ENCODE measurements at places on chromosomes 2 and 18.
A peak's percentile ranks its signal among the peaks of the same experiment; 100 is the strongest.

DNA sequence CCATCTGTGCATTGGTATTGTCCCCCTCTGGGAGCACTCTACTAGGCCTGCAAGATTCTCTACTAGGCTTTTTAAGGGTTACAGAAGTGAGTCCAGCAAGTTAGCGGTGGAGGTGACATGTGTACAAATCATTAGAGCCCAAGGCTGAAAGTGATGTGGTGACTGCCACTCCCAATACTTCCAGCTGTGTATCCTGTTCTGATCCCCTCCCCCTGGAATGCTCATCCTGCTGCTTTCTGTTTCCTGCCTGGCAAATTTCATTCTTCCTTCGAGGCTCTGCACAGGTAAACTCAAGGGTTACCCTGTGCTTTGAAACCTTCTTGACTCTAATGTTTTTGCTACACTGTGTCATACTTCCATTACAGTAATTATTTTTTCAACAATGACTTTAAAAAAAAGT lies 258.5 kb upstream of the REV1 start:
- no peak for DNase-seq

- DNase-seq, result no peak
These were observed 35.4 kb upstream of the DYNC1I2 start for GRCh38 chr2:171651667-171652415.

DNA sequence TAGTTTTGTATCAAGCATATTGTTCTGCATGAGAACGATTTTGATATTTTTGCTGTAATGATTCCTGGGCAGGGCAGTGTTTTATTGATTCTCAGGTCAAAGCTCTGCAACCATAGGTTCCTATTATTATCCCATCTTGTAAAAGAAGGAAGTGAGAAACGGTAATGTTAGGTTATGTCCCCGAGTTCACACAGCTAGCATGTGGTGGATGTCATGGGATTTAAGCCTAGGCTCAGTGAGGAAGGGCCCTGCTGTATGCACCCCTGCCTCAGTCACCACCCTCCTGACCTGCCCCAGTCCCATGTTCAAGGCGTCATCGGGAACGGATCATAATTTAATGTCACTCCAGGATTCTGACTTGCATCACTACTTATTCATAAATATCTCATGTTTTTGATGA lies 10.7 kb downstream of the ACP1 start:
- DNase-seq, result no peak

DNA sequence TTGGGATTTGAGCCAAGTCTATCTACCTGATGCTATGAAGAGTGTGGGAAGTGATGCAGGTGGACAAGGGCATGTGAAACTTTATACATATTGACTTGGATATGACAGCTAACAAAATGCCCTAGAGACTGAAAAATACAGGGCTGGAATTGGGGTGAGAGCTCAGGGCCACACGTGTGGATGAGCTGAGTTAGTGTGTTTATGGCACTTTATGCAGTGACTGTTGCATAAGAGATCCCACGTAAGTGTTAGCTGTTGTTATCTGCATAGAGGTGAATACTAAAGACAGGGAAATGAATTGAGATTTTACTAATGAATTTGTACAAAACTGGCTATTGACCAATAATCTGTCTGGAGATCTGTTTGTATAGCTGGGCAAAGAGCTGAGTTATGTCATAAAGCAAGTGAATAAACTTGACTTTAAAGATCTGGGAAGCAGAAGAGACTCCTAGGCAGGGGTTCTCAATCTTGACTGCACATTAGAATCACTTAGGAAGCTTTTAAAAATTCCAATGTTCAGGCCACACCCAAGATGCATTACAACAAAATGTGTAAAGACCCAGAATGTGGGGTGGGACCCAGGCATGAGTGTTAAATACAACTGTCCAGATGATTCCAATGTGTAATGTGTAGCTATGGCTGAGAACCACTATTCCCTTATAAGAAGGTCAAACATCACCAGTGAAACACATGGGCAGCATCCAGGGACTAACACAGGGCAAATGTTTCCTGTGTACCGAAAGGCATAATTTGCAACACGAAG lies 74.2 kb upstream of the STK17B start:
- no peak for DNase-seq

GRCh38 chr18:6741232-6741663 lies 11.7 kb downstream of the ARHGAP28 start:
- DNase-seq, result no peak

DNA sequence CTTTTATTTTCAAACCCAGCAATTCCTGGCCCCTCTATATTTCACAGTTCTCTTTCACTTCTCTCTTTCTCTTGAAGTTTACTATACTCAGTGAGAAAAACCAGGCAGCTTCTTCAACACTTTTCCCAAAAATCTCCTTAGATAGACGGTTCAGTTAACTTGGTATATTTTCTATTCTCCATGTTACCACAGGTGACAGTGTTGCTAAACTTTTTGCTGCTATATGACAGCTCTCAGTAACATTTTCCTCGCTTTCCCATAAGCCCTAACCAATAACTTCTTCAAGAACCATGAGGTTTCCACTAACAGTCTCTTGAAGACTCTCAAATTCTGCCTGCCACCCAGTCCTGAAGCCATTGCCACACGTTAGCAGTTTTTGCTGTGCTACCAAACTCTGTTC lies 45.8 kb downstream of the CYBRD1 start:
- no peak for DNase-seq

GRCh38 chr18:36432880-36433555 lies 135.5 kb downstream of the FHOD3 start:
- no peak for DNase-seq

DNA sequence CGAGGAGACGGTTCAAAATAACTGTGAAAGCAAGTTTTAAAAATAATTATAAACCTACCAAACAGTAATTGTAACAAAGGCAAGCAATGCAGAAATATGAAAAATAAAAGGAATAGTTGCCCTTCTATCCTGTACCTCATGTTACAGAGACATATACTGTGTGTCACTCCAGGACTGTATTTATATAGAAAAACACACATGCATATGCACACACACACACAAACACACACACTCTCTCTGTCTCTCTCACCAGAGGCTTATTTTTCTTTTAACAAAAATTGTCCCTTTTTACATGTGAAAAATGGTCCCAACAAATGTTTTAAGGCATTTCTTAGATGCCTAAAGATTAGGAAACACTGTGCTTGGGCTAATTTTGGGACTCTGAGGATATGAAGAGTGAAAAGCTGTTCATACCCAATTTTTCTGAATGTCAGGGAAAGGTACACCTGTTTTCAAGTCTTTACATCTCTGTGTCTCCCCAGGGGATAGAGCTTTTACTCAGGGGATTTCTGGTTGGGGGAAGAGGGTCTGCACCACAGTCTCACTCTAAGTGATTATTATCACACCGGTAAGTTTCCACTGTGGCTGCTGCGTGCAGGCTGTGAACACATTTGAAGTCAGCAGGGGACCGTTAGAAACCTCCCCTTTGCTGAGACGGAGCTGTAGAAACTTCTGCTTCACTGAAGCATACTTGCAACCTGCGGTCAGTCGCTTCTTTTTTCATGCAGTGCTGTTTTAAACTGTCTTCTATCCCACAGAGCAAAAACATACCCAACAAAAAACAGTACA lies 51.4 kb upstream of the SPAG16 start:
- DNase-seq, result no peak

DNA sequence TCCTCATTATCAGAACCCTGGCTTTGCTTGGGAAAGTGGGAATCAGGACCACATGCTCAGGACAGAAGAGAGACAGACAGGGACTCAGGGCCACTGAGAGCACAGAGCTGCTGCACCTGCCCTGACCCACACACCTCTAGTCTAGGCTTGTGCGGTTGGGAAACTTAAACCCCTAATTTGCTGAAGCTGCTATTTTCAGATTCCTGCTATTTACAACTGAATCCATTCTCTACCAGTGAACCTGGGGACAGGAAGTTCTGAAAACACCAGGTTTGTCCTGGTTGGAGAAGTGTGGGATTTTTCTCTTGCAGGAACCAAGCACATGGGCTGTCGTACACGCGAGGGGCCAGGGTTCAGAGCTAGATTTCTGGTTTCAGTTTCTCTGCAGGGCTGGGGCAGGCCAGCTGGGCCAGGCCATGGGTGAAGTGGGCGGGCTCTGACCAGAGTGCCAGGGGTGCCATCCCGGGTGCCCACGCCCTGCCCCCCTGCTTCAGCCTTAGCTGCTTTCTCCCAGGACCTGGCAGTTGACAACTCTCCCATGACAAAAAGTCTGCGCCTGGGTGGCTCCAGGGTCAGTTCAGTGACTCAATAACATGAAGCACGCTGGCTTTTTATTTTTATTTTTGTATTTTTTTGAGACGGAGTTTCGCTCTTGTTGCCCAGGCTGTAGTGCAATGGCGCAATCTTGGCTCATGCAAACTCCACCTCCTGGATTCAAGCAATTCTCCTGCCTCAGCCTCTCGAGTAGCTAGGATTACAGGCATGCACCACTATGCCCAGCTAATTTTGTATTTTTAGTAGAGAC lies 51.3 kb upstream of the SLC1A4 start:
- no peak for DNase-seq

DNA sequence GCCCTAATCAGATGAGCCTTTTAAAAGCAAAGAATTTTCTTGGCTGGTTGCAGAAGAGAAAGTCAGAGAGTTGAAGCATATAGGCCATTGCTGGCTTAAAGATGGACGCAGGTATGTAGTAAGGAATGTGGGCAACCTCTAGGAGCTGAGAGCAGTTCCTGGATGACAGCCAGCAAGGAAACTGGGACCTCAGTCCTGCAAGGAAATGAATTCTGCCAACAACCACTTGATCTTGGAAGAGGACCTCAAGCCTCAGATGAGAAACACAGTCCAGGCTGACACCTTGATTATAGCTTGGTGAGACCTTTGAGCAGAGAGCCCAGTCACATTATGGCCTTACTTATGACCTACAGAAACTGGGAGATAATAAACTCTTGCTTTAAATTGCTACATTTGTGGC lies 15.7 kb downstream of the PHOSPHO2 start:
- no peak for DNase-seq

DNA sequence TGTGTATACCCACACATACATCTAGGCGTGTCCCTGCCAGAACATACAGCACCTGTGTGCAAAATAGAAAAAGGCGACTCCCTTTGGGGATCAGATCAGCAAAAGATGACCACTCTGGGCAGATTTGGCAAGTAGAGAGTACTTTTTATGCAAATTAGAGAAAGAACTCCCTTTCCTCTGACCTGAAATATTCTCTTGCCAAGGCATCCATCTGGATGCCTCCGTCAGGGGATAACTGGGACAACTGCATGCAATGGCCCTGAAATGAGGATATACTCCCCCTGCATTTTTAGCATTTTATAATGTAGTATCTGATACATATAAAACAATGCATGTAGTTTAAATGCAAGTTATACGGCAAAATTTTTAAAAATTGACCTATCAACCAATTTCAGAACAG lies 247.7 kb downstream of the ICOS start:
- DNase-seq, result no peak

DNA sequence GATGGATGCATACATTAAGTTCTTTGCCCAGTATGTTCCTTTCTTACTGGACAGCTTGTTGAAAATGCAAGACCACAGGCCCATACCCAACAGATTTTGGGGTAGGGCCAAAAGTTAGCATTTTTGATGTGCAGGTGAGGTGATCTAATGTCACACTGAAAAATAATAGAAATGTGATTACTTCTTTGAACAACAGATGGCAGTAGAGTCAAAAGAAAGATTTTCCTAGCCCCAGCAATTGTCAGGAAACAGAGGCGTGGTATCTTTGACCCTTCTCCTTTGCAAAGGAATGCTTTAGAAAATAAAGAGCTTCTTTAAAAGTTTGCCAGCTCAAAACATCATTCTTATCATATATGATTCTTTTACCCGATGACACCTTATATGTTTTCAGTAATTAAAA lies 343.6 kb upstream of the SYT4 start:
- peak; percentile 46 for DNase-seq

Data from NCI-H446 (cell line).